ENCODE measurements at places on chromosomes 5 and 9.

GRCh38 chr5:143796753-143797152, 15.2 kb upstream of the HMHB1 start:
- DNase-seq = no peak

GRCh38 chr9:115385383-115386122, 267.6 kb upstream of the TNC start:
- DNase-seq = no peak

DNA sequence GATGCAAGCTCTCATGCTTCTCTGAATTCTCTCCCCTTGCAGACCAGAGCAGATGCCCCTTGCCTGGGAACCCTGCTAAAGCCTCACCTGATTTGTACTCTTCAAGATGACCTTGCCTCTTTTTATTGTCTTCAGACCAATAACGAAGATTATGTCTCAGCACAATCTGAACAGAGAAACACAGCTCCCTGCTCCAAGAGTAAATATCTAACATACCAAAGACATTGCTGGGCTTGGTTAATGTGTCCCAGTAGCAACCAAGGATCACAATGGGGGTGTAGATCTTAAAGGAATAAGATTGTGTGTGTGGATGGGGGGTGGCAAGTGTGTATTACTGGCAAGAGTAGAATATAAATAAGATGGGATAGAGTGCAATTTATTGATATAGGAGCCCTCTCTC, 67.6 kb upstream of the LHFPL2 start:
- DNase-seq = no peak

DNA sequence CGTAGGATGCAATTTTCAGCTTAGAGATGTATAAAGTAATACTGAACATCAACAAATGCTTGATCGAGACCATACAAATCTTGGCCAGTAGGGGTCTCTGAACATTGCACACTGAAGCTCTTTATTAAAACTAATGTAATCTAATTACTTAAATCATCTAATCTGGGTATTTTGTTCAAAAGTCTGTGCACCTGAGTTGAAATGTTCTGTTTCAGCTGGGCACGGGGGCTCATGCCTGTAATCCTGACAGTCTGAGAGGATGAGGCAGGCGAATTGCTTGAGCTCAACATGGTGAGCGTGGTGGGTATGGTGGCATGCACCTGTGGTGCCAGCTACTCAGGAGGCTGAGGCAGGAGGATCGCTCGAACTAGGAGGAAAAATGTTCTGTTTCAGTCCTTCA, 41.0 kb downstream of the ESM1 start:
- no peak for DNase-seq

Measured in NCI-H1092 (cell line).